ENCODE measurements at places on chromosomes 13 and 19. TPM values are rescaled to one million over a fixed set of nuclear protein-coding genes. Genes with fewer than 3 reads are reported as not detected.

ZNF541 gene
- total RNA-seq: not detected

ZNF222 gene
- total RNA-seq: 8.5 TPM

PSG6 gene
- not detected for total RNA-seq

SLC10A2 gene
- total RNA-seq: not detected

ZNF729 gene
- total RNA-seq: not detected

- no peak overlapping the region for H3K27ac ChIP-seq
- no peak for DNase-seq
- peaks cover 13% of the 10 kb centered on the region for H3K4me1 ChIP-seq
- peaks cover 2% of the 10 kb centered on the region for H3K36me3 ChIP-seq
- H3K27me3 ChIP-seq: no peaks in the 10 kb centered on the region
- H3K4me3 ChIP-seq: no peak overlapping the region
Observed at GRCh38 chr13:66689628-66690027, 540.5 kb downstream of the PCDH9 start.

DNA sequence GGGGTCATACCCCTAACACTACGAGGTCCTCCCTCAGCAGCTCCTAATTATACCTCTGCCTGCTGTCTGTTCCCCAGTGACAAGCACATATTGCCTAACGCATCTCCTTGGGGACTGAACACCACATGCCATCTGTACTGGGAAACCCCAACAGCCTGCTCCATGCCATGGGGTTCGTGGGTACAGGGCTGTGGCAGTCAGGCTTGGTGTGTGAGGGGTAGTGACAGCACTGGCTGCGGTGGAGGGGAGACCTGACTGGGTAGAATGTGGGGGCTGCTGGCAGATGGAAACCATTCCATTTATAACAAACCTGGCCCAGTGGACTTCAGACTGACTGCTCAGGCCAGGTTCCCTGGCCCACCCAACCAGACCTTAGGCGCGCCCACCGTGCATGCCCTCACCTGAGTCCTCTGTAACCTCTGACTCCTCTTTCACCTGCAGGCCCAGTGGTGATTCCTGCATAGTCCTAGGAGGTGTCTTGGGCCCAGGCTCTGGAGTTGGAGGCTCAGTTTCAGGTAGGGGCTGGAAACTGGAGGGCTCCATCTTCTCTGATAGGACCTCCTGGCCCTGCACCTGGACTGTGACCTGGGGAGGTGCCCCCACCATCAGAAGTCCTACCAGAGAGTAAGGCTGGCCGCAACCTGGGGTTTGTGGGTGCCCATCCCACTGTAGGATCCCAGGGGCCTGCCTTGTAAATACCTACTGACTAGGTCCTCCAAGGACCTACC, 3.0 kb downstream of the MZF1 start:
- no peak overlapping the region for H3K27ac ChIP-seq
- H3K4me1 ChIP-seq: peaks cover 26% of the 10 kb centered on the region
- H3K27me3 ChIP-seq: no peaks in the 10 kb centered on the region
- no peaks in the 10 kb centered on the region for H3K36me3 ChIP-seq
- H3K4me3 ChIP-seq: no peak overlapping the region

DNA sequence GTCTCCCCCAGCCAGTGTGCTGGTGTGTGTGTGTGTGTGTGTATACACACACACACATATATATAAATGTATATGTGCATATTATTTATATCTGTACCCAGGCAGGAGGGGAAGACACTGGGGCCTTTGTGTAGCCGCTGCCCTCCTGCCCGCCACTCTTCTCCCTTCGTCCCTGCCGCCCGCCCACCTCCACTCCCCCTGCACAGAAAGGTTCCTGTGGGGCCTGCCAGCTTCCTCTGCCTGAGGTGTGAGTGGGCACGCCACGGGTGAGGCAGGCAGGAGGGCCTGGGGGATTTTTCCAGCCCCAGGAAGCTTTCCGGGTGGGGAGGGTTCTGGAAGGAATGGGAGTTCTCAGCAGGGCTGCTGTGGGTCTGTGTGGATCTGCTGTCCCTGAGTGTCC, 6.9 kb downstream of the IRF2BP1 start:
- no peaks in the 10 kb centered on the region for H3K27me3 ChIP-seq
- H3K36me3 ChIP-seq: peaks cover 3% of the 10 kb centered on the region
- DNase-seq: no peak
- H3K4me1 ChIP-seq: peaks cover 24% of the 10 kb centered on the region

DNA sequence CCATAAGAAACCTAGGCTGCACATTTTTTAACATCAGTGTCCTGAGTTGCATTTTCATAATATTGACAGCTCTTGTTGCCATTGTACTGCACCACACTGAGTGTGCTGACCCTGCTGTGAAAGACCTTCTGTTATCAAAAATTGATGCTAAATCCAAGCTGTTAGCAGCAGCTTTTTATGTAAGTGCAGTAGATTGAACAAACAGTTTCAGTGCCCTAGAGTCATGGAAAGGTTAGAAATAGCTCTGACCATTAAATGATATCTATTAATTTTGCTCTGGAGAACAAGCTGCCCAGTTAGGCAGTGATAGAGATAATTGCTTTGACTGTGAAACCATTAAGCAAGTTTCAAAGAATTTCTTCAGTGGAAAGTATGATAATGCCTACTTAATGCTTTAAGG, 1289.2 kb upstream of the PCDH20 start:
- H3K36me3 ChIP-seq: no peaks in the 10 kb centered on the region

DNA sequence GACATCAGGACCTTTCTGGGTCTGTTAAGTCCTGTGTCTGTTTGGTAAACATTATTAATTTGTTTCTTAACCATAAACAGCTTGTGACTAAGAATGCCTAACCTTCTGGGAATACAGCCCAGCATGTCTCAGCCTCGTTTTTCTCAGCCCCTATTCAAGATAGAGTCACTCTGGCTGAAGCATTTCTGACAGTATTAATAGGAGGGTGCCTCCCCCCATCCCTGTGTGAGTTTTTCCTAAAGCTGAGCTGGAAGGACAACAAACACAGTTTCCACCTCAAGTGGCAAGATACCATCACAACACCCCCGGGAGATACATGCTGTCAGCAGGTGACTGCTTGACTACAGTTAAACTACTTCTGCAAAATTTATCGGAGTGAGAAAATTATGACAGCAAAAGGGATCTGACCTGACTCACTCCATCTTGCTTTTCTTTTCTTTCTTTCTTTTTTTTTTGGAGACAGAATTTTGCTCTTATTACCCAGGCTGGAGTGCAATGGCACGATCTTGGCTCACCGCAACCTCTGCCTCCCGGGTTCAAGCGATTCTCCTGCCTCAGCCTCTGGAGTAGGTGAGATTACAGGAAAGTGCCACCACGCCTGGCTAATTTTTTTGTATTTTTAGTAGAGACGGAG, 59.3 kb upstream of the ABCC4 start:
- no peak overlapping the region for H3K27ac ChIP-seq
- DNase-seq: no peak
- H3K36me3 ChIP-seq: no peaks in the 10 kb centered on the region

DNA sequence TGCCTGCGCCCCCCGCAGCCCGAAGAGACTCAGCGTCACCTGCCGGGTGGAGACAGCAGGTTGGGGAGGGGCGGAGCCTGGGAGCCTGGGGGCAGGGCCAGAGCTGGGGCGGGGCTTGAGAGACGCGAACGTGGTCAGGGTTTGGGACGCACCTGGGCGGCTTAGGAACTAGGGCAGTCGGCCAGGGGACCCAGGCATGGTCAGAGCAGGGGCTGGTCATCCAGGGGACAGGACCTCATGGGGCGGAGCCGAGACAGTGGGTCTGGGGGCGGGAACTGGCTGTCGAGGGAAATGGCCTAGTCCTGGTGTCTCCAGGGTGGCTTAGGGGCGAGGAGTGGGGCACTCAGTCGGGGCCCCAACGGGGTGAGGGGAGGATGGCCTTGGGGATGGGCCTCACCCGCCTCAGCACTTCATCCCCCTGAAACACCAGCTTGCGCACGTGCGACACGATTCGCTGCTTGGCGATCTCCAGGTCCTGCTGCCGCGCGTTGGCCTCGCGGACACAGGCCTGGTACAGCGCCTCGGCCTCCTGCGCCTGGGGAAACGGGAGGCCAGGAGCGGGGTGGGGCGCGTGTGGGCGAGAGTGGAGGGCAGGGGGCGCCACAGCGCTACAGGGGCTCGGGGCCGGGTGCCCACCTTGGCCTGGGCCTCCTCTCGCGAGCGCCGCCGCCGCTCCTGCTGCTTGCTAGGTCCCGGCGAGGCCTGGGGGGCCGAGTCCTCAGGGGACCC, 5.8 kb downstream of the GMIP start:
- H3K4me1 ChIP-seq: peaks cover 9% of the 10 kb centered on the region
- H3K27ac ChIP-seq: no peak overlapping the region
- peaks cover 22% of the 10 kb centered on the region for H3K36me3 ChIP-seq
- H3K4me3 ChIP-seq: no peak overlapping the region
- peak; percentile 92 for DNase-seq
- no peaks in the 10 kb centered on the region for H3K27me3 ChIP-seq

DNA sequence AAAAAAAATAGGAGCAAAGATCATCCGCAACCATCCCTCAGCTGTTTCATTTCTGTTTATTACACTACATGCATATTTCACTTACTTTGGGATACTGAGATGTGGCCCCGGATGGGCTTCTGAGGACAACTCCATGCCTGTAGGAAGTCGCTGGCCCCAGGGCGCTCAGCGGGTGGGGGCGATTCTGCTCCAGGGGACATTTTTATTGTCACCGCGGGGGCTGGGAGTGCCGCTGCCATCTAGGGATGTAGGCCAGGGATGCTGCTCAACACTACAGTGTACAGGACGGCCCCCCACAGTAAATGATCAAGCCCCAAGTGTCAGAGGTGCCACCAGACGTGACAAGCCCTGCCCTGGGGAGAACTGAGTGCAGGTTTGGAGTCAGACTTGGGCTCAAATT, 6.4 kb upstream of the BST2 start:
- no peak overlapping the region for H3K4me3 ChIP-seq
- DNase-seq: no peak
- no peak overlapping the region for H3K27ac ChIP-seq
- H3K27me3 ChIP-seq: peaks cover 20% of the 10 kb centered on the region

GRCh38 chr13:34777914-34778303, 164.2 kb upstream of the NBEA start:
- DNase-seq: no peak
- H3K4me3 ChIP-seq: no peak overlapping the region
- H3K27me3 ChIP-seq: no peaks in the 10 kb centered on the region

DNA sequence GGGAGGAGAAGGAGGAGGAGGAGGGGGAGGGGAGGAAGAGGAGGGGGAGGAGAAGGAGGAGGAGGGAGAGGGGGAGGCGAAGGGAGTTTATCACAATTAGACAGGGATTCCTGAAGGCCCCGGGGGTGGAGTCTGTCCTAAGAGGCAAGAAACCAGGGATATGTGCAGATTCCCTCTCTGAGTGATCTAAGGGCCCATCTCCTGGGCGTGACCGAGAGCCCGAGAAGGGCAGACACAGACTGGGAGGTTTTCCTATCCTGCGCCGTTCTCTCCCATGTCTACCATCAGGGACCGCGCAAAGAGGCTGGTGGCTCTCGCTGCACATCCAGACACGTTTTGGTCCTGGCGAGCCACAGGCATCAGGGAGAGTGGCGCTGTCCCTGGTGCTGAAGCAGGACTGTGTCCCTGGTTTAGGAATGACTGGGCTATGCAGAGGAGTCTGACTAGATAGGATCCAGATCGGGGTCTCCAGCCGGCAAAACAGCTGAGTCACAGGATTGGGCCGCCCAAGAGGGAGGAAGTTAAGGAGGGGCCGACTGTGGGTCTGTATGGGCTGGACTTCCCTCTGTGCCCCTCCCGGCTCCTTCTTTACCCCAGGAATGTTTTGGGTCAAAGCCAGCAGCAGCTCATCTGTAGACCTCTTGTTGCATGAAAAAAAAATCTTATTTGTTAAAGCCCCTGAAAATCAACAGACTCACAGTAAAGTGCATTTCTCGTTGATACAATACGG, 17.9 kb upstream of the ZNF175 start:
- no peaks in the 10 kb centered on the region for H3K4me1 ChIP-seq
- H3K36me3 ChIP-seq: no peaks in the 10 kb centered on the region
- no peak for DNase-seq
- no peak overlapping the region for H3K27ac ChIP-seq
- H3K4me3 ChIP-seq: no peak overlapping the region

DNA sequence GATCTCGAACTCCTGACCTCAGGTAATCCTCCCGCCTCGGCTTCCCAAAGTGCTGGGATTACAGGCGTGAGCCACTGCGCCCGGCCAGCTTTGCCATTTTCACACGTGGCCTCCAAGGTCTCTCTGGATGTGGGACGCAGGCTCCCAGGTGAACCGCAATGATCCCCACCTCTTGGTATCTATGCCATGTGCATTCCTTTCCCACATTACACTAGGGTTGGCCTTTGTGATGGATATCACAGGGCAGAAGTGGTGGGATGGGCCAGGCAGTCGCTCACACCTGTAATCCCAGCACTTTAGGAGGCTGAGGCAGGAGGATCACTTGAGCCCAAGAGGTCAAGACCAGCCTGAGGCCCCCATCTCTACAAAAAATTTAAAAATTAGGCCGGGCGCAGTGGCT, 22.4 kb downstream of the FGF21 start:
- no peaks in the 10 kb centered on the region for H3K36me3 ChIP-seq
- H3K4me3 ChIP-seq: no peak overlapping the region
- DNase-seq: no peak

- peaks cover 11% of the 10 kb centered on the region for H3K36me3 ChIP-seq
- H3K4me3 ChIP-seq: peak overlapping the region; percentile 93
- peaks cover 23% of the 10 kb centered on the region for H3K4me1 ChIP-seq
Observed at GRCh38 chr19:11814700-11815035, 595 bp downstream of the ZNF440 start.

GRCh38 chr13:64413529-64413928, 2816.6 kb downstream of the PCDH9 start:
- DNase-seq: no peak
- no peaks in the 10 kb centered on the region for H3K36me3 ChIP-seq
- H3K27ac ChIP-seq: no peak overlapping the region
- H3K4me3 ChIP-seq: no peak overlapping the region
- H3K27me3 ChIP-seq: no peaks in the 10 kb centered on the region

GRCh38 chr13:34401696-34402095, 540.4 kb upstream of the NBEA start:
- H3K27me3 ChIP-seq: no peaks in the 10 kb centered on the region
- H3K27ac ChIP-seq: no peak overlapping the region
- H3K36me3 ChIP-seq: no peaks in the 10 kb centered on the region
- H3K4me3 ChIP-seq: no peak overlapping the region

GRCh38 chr19:43708716-43709115, 7.2 kb upstream of the IRGC start:
- H3K4me3 ChIP-seq: no peak overlapping the region
- no peak for DNase-seq
- H3K27ac ChIP-seq: no peak overlapping the region
- peaks cover 5% of the 10 kb centered on the region for H3K27me3 ChIP-seq

DNA sequence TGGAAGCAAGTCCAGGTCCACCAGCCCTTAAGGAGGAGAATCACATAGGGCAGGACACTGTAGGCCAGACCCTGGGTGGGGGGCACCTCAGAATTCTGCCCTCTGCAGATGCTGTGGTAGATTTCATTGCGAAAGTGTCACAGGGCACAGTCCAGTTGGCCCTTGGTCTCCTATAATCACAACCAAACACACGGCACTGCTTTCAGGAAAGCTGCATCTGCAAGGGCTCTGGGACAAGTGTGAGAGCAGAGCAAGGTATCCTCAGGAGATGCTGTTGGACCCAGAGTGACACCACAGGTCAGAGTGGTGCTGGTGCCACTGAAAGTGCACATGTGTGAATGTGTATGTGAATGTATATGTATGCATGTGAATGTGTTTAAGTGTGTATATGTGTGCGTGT, 88.6 kb upstream of the MBNL2 start:
- DNase-seq: no peak
- H3K4me3 ChIP-seq: no peak overlapping the region
- H3K4me1 ChIP-seq: peaks cover 39% of the 10 kb centered on the region

GRCh38 chr19:37197768-37198167, 12.6 kb downstream of the ZNF585B start:
- DNase-seq: no peak
- no peak overlapping the region for H3K27ac ChIP-seq
- no peaks in the 10 kb centered on the region for H3K4me1 ChIP-seq

- no peak for DNase-seq
- H3K36me3 ChIP-seq: no peaks in the 10 kb centered on the region
- no peaks in the 10 kb centered on the region for H3K27me3 ChIP-seq
- H3K27ac ChIP-seq: no peak overlapping the region
Observed at GRCh38 chr13:107069108-107069776, 501.3 kb upstream of the ARGLU1 start.
